Forelimb muscle (tissue), 1 donor: ENCODE measurements at places on chromosomes 6 and 20. TPM values are rescaled to one million over a fixed set of nuclear protein-coding genes. Genes with fewer than 3 reads are reported as not detected.
A peak's percentile ranks its signal among the peaks of the same experiment; 100 is the strongest.

The SLC23A2 gene
- 9.4 TPM for polyA plus RNA-seq

The OR5V1 gene
- polyA plus RNA-seq, result not detected

The SAMD5 gene
- 1.7 TPM for polyA plus RNA-seq

The LY6G6C gene
- 0.62 TPM for polyA plus RNA-seq

The SLC17A2 gene
- not detected for polyA plus RNA-seq

The TREM1 gene
- 0.14 TPM for polyA plus RNA-seq

The POM121L2 gene
- polyA plus RNA-seq, result not detected

The HLA-DRB1 gene
- 9.4 TPM for polyA plus RNA-seq

The NRN1 gene
- 28.1 TPM for polyA plus RNA-seq

DNA sequence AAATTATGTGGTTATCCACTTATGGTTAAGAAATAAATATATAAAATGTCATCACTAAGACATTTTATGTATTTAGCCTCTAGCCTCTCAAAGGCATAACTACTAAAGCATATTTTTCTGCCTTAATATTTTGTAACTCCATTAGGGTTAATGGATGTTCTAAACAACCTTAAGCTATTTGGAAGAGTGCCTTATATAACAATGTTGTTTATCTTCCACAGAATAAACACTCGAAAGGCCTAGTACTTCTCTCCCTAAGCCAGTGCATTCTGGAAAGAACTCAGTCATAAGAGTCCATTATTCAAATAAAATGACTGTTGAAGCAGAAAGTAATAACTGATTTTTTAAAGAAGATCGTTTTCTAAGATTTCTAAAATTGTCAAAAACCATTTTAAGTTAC is 15.0 kb upstream of the PRIM2 start:
- DNase-seq, result no peak

DNA sequence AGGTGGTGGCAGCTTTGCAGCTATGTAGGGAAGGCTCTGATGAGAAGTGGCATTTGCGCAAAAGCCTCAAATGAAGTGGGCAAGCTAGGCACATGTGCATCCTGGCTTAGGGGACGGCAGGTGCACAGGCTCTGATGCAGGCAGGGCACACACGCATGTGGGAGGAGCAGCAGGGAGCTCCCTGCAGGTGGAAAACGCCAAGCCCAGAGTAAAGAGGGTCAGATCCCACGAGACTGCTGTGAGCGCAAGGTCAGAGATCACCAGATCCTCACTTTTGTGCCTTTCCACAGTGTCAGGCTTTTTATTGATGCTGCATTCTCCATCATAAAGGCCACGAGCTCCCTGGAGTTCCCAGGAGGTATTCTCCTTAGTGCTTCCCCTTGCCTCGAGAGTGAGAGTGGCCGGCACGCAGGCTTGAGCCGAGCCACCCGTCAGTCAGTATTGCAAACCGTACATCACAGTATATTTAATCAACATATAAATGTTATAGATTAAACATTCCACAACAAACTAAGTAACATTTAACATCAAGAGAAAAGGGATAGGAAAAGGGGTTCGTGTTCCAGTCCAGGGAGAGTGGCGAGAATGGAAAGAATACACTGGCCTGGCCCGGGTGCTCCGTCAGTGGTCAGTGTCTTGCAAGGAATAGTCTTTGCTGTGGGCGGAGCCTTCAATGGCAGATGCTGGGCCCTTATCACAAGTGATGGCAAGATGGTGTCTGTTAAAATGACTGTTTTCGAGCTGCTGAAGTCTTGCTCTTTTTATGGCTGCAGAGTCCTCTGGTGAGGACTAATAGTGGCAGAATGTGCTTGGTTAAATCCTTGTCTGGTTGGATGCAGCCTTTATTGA is 109.4 kb downstream of the SYNDIG1 start:
- no peak for DNase-seq

GRCh38 chr20:31822421-31823330 is 3.5 kb downstream of the MYLK2 start:
- no peak for DNase-seq

GRCh38 chr6:43325876-43326275 is 17.2 kb upstream of the CRIP3 start:
- DNase-seq, result no peak

GRCh38 chr6:7797386-7797785 is 71.5 kb downstream of the BMP6 start:
- DNase-seq, result no peak

DNA sequence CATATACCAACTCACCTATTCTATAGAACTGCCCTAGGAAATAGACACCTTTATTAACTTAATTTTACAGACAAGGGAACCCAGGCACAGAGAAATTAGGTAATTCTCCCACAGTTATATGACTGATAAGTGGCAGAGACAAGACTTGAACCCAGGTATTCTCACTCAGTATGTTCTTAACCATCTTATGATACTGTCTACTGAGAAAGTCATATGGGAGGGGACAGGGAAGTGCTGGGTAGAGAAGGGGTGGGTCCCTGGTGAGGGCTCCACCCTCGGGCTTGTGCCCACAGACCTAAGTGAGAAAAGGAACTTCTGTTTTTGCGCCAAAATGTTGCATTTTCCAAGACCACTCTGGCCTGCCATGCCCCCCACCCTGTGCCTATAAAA is 123.5 kb downstream of the RNF144B start:
- DNase-seq, result no peak

GRCh38 chr6:82144852-82145340 is 102.6 kb downstream of the IBTK start:
- DNase-seq, result peak; percentile 36

DNA sequence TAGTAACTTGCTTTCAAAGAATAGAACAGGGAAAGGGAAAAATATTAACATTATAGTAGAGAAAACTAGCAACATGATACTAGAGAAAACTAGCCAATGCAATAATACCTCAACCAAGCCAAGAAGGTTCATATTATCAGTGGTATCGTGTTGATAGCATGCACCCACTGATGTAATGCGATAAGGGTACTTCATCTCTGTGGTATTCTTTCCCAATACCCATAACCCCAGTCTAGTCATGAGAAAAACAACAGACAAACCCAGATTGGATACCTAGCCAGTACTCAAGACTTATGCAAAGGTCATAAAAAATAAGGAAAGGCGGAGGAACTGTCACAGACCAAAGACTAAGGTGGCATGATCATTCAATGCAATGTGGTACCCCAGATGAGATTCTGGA is 21.0 kb downstream of the BLOC1S5 start:
- no peak for DNase-seq

DNA sequence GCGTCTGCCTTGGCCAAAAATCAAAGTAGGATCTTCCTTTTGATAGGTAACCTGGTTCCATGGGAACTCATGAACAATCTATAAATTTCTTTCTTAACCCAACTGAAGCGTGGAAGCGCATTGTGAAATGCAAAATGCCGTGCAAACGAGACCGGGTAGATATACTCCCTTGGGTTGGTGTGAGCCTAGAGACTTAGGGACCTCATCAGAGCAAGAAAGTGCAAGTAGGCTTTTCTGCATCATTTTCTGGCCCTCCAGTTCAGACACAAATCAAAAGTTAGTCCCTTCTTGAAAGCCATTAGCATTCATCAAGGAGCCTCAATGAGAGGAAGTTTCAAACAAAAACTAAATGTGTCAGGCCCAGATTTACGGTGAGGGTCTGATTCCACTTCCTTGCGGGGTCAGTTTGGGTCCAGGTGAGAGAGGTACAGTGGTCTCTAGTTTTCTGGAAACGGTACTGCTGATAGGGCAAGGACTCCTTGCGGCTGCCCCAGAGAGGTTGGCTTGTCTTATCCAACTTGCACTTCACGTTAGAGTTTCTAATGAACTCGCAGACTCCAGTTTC is 5.3 kb upstream of the ZNF184 start:
- no peak for DNase-seq

DNA sequence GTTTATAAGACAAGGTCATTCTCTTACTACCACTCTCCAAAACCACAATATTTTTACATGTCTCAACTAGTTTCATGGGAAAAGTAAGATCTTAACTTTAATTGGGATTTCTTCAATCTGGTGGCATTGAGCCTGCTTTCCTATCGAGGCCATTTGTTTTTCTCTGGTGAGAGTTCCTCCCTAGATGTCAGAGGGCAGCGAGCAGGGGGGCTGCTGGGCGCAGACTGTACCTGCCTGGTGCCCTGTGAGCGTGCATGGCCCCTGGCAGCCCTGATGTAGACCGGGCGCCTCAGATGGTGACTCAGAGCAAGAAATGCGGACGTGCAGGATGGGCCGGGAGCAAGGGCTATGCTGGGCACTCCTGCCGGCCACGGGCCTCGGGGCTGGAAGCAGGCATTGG is 27.2 kb downstream of the ERMARD start:
- DNase-seq, result no peak

GRCh38 chr6:139608466-139609261 is 234.2 kb upstream of the CITED2 start:
- no peak for DNase-seq

- no peak for DNase-seq
These were observed 23.1 kb downstream of the HS3ST5 start for GRCh38 chr6:114319749-114320148.

- no peak for DNase-seq
These were observed 82.8 kb downstream of the MBOAT1 start for GRCh38 chr6:20129290-20130088.

- no peak for DNase-seq
These were observed 25.7 kb downstream of the DACT2 start for GRCh38 chr6:168293636-168294530.

DNA sequence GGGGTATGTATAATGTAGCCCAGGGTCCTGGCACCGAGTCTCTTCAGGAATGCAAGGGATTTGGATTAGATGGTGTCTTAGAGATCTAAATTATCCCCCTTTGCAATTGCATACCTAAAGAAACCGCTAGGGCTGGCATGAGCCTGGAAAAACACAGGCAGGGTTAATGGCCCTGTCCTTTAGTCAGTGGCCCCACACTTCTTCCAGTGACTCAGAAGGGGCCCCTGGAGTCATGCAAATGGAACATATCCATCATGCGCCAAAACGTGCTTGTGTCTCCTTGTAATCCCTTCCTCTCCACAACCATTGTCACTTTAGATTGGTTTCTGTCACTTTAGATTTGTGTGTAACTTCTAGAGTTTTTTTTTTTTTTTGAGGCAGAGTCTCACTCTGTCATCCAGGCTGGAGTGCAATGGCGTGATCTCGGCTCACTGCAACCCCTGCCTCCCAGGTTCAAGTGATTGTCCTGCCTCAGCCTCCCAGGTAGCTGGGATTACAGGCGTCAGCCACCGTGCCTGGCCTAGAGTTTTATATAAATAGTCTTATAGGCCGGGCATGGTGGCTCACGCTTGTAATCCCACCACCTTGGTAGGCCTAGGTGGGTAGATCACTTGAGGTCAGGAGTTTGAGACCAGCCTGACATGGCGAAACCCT is 8.7 kb upstream of the MYBL2 start:
- no peak for DNase-seq

DNA sequence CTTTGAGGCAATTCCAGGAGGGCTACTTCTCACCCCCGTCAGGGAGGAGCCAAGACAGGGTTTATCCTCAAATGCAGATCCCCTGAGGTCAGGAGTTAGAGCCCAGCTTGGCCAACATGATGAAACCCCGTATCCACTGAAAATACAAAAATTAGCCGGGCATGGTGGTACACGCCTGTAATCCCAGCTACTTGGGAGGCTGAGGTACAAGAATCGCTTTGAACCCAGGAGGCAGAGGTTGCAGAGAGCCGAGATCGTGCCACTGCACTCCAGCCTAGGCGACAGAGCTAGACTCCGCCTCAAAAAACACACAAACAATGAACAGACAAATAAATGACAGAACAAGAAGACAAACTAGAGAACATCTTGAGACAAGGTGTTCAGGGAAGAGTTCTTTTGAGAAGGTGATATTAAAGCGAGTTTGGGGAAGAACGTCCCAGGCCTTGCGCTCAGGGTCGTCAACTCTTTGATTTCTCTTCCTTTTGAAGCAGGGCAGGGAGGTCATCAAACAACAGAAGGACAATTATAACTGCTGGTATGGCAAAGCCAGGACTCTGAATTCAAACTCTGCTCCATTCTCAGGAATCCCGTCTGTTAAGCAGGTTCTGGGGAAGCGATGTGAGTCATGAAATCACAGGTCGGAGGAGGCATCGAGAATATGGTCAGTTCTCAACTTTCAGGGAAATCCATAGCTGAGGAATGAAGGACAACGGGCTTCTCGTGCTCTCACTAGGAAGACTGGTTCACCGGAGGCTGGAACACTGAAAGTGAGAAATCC is 1.4 kb upstream of the RALY start:
- DNase-seq, result no peak
